ENCODE measurements at places on chromosomes 2 and 18.

DNA sequence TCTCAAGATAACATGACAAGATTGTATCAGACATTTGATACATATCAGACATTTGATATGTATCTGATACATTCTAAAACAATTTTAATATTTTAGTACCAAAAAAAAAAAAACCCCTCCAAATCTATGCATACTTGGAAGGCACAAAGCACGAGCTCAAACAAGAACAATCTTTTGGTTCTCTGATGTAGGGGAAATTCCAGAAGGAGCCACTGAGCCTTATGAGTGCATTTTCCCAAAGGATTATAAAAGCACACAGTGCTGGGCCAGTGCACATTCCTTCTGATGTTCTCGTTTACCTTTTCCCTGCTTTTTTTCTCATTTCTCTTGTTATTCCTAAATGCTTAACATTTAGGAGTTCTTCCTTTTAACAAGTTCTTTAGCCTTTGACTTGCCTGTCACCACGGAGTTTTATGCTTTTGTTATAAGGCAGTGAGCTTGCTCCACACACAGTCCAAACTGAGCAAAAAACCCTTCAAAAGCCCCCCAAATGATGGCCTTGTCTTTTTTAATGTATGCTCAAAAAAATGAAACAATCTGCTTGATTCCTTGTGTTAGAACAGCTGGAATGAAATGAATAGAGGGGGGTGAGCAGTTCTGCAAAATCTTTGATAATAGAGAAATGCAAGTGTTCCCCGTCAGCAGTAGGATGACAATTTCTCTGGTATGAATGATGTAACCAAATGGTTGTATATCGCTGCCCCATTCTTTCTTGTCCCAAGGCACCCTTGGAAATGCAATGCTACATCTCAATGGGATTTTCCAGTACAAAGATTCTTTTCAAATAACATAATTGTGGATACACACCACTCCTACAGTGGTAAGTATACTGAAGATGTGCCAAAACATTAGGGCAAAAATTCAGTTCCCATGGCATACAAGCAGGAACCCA lies 597.2 kb upstream of the ZEB2 start:
- no peak for DNase-seq

GRCh38 chr2:204110338-204110741 lies 173.8 kb downstream of the ICOS start:
- peak; percentile 27 for DNase-seq

DNA sequence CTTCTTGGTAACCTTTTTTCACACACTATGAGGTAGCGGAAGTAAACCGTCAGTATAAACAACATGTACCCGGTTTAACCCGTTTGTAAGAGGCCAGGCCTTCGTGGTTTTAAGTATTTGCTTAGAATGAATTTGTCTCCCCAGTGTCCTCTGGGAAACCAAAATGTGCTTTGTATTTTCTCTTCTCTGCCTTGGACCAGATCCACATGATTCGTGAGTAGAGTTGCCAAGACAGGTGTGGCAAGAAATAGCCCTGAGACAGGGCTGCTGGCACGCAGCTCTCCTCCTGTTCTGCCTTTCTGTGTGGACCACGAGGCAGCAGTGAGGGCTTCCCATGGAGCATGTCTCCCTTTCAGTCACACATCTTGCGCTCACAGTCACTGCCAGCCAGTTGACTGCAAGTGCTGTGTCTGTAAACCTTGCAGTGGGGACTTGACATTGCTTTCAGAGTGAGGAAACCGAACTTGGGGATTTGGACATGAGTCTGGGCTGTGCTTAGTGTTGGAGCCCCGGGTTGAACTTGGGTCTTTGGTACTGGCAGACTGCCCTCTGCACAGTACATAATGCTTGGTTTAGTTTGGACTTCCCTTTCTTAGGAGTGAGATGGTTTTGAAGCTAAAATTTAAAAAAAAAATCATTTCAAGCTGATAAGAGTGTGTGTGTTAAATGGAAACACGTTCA lies 19.1 kb downstream of the BCL2L11 start:
- no peak for DNase-seq

DNA sequence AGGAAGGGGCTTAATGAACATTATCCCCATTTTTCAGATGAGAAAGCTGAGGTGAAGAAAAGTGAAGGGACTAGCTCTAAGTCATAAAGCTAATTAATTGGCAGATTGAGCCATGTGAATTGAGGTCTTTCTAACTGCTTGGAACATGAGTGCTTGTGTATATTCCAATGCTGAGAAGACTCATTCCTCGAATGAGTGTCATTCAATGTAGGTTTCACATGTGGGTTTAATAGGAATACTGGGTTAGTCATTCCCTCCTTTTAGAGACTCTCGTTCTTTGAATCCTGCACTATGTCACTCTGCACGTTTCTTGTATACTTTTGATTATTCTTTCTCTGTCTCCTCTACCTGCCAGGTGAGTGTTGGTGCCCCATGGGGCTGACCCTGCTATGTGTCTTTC lies 218.2 kb downstream of the HRH4 start:
- no peak for DNase-seq

GRCh38 chr2:152743002-152743401 lies 24.6 kb downstream of the ARL6IP6 start:
- no peak for DNase-seq

GRCh38 chr2:111896024-111896423 lies 2.4 kb upstream of the MERTK start:
- DNase-seq: peak; percentile 78

- DNase-seq: no peak
These were observed 202.0 kb downstream of the GLI2 start for GRCh38 chr2:120937686-120938044.

DNA sequence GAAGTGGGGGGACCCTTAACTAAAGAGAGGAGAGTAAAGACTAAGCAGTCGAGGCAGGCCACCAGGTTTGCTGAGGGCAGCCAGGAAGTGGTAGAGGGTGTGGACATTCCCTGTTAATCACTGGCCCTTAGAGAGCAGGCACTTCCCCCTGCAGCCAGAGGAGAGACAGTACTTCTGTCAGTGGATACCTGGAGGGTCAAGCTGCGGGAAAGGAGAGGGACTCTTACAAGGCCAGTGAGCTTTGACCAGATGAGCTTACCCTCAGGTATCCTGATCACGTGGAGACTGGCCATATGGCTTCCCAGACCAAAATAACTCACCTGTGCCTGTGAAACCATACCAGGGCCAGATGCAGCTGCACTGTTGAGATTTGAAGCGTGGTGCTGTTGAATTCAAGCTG lies 28.6 kb downstream of the ITGA6 start:
- no peak for DNase-seq
